Small intestine (tissue), 16 donors: ENCODE measurements at places on chromosomes 4 and X. TPM values are rescaled to one million over a fixed set of nuclear protein-coding genes. Genes with fewer than 3 reads are reported as not detected.

SMIM31 gene
- polyA plus RNA-seq = 16.7 TPM

CCDC110 gene
- polyA plus RNA-seq = 0.58 TPM

EVC gene
- 2.0 TPM for polyA plus RNA-seq

AMBN gene
- polyA plus RNA-seq = not detected

- H3K4me1 ChIP-seq = no peaks in the 10 kb centered on the region
- no peaks in the 10 kb centered on the region for H3K27me3 ChIP-seq
- H3K27ac ChIP-seq = no peak overlapping the region
- no peak overlapping the region for H3K4me3 ChIP-seq
- no peaks in the 10 kb centered on the region for H3K36me3 ChIP-seq
Measured at GRCh38 chr4:106851726-106852125, 184.4 kb downstream of the DKK2 start.

DNA sequence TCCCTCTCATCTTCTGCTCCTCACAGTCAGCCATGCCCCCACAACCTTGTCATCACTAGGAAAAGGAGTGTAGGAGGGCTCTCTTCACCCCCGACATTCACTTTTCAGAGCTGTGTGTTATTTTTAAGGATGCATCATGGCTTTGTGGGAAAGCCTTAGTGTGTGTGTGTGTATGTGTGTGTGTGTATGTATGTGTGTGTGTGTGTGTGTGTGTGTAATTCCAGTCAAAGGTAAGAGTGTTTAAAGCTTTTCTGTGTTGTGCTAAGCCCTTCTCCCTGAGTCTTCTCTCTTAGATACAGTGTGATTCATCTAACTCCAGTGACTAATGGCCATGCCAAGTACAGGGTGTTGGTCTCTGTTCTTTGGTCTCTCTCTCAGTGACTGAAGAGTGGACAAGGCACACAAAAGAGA is 76.6 kb downstream of the CHIC2 start:
- DNase-seq = peak; percentile 24
- H3K4me3 ChIP-seq = no peak overlapping the region
- H3K36me3 ChIP-seq = no peaks in the 10 kb centered on the region
- no peaks in the 10 kb centered on the region for H3K4me1 ChIP-seq

DNA sequence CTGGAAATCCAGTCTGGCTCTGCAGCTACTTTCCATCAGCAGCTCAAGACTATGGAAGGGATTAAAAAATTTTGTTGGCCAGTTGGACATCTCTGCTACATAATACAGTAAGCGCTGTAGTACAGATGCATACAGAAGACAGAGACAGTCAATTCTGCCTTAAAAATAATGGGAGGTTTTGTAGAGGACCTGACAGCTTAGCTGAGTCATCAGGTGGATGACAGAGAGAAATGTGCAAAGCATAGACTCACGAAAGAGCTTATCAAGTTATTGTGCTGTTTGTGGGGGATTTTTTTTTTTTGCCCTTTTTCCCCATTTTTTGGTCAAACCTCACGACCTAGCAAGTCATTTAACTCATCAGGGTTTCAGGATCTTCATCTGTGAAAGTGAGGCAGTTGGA is 149.0 kb upstream of the SCML1 start:
- DNase-seq = no peak
- H3K27me3 ChIP-seq = no peaks in the 10 kb centered on the region
- H3K4me3 ChIP-seq = no peak overlapping the region
- no peaks in the 10 kb centered on the region for H3K36me3 ChIP-seq
- H3K4me1 ChIP-seq = no peaks in the 10 kb centered on the region

- no peak overlapping the region for H3K27ac ChIP-seq
- H3K27me3 ChIP-seq = no peaks in the 10 kb centered on the region
- H3K4me1 ChIP-seq = no peaks in the 10 kb centered on the region
- no peak overlapping the region for H3K4me3 ChIP-seq
- no peaks in the 10 kb centered on the region for H3K36me3 ChIP-seq
- DNase-seq = no peak
Measured at GRCh38 chrX:68112321-68112720, 321.0 kb downstream of the OPHN1 start.

GRCh38 chr4:164700471-164700870 is 53.5 kb upstream of the SMIM31 start:
- no peaks in the 10 kb centered on the region for H3K4me1 ChIP-seq
- no peaks in the 10 kb centered on the region for H3K27me3 ChIP-seq
- H3K36me3 ChIP-seq = no peaks in the 10 kb centered on the region
- no peak overlapping the region for H3K4me3 ChIP-seq
- DNase-seq = peak; percentile 12

GRCh38 chr4:152090543-152090942 is 329.7 kb upstream of the GATB start:
- H3K4me3 ChIP-seq = no peak overlapping the region
- H3K36me3 ChIP-seq = no peaks in the 10 kb centered on the region
